ENCODE measurements at places on chromosomes 13 and 19.

GRCh38 chr13:38309397-38309796, 40.3 kb upstream of the UFM1 start:
- no peak for DNase-seq

DNA sequence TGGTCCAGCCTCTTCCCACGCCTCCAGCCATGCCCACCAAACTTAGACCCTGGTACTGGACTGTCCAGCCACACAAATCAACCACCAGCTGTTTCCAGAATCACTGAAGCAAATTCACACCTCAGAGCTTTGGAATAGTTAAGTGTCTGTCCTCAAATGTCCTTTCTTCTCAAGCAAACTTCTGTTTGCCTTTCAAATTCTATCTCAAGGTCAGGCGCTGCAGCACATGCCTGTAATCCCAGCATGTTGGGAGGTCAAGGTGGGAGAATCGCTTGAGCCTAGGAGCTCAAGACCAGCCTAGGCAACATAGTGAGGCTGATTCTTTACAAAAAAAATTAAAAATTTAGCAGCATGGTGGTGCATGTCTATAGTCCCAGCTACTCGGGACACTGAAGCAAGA, 19.4 kb upstream of the PRODH2 start:
- no peak for DNase-seq

- DNase-seq = no peak
Observed at GRCh38 chr13:29654384-29654783, 58.9 kb upstream of the SLC7A1 start.

- no peak for DNase-seq
Observed at GRCh38 chr19:40668991-40669614, 21.3 kb downstream of the NUMBL start.

GRCh38 chr13:59750860-59751259, 412.9 kb downstream of the DIAPH3 start:
- DNase-seq = no peak

GRCh38 chr13:22325761-22326160, 654.9 kb downstream of the FGF9 start:
- no peak for DNase-seq

- no peak for DNase-seq
Observed at GRCh38 chr13:80523134-80523533, 182.2 kb upstream of the SPRY2 start.

GRCh38 chr13:99803141-99803540, 168.4 kb downstream of the ZIC5 start:
- no peak for DNase-seq
